ENCODE measurements at places on chromosomes 6 and 20.

DNA sequence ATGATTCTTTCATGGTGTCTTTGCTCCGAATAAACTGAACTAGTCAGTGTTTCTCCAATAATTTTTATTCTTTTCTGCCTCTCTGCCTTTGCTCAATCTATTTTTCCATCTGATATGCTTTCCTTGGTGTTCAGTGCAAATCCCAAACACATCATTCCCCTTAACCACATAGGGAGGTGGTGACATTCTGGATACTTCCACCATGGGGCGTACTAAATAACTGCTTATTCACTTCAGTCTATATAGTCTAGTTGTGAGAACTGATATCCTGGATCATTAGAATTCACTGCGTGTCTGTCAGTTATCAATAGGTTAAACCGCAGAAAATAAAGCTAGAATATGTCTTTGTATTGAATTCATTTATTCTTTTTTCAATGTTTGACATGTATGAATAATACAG lies 83.1 kb downstream of the KCNQ5 start:
- no peak for DNase-seq

DNA sequence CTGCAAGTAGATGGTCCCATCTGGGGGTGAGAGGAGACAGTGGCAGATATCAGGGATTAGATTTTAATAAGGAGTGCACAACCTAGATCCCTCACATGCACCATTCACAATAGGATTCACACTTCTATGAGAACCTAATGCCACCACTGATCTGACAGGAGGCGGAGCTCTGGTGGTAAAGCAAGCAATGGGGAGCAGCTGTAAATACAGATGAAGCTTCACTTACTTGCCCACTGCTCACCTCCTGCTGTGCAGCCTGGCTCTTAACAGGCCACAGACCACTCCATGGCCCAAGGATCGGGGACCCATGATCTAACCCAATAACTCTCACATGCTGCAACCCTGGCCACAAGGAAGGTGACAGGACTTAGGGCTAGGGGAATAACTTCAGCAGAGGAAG lies 75.4 kb downstream of the ZNF133 start:
- DNase-seq = no peak

DNA sequence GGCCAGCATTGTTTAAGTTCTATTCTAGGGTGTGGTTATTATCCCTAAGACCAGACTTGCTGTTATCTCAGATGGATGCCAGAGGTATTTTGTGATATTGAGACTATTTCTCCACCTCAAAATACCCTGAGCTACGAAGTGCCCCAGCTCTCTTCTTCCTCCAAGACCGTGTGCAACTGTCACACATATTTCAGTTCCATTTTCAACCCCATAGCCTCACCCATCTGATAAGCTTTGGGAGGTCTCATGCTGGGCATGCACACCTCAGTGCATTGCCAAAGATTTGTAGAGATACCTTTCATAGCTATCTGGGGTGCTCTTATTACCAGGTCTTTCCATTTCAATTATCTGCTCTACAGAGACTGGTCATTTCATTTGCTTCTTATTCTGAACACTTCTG lies 815.8 kb upstream of the EYS start:
- DNase-seq = no peak

GRCh38 chr20:51106011-51106410 lies 83.1 kb upstream of the KCNG1 start:
- no peak for DNase-seq

- DNase-seq = no peak
These were observed 77.1 kb downstream of the GPR63 start for GRCh38 chr6:96760153-96760687.

DNA sequence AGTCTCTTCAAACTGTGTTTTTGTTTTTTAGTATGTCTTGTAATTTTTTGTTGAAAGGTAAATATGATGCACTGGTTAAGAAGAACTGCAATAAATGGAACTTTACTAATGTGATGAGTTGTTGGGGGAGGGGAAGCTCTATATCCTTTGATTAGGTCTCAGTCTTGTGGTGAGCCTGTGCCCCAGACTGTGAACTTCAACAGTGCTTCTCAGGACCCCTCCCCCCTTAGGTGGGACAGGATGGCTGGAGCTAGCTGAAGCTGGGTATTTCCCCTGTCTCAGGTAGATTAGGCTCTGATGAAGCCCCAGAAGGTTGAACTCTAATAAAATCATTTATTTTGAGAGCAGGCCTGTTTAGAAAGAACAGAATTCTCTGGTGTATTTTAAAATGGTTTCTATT lies 31.4 kb upstream of the TASP1 start:
- DNase-seq = no peak

GRCh38 chr6:14280766-14281293 lies 163.3 kb downstream of the CD83 start:
- DNase-seq = no peak

DNA sequence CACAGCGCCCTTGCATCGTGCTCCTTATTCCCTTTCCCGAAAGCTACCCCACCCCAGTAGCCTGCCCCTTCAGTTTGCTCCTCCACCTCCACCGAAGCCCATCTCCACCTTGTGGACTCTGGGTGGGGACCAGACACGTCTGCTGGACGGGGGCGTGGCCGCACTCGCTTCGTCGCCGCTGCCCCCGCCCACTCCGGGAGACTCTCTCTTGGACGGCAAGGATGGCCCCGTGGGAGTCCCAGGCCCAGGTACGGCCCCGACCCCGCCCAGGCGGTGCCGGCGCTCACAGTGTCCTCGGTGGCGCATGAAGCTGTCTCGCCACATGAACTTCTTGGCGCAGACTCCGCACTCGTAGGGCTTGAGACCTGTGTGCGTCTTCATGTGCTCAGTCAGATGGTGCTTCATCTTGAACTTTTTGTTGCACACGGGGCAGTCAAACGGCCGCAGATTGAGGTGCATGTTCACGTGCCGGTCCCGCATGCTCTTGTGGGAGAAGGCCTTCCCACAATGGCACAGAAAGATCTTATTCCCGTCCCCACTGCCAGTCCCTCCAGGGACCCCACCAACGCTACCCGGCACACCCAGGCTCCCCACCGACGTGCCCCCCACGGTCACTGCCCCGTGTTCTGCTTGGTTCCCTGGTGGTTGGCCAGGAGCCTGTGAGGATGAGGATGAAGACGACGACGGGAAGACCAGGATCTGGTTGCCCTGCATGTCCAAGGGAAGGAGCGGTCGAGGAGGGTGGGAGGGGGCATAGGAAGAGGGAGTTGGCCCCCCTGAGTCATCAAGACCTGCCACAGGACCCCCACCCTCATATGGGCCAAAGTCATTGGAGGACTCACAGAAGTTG lies 1.3 kb upstream of the TAPBP start:
- no peak for DNase-seq

GRCh38 chr20:16747291-16747811 lies 807 bp upstream of the OTOR start:
- no peak for DNase-seq

DNA sequence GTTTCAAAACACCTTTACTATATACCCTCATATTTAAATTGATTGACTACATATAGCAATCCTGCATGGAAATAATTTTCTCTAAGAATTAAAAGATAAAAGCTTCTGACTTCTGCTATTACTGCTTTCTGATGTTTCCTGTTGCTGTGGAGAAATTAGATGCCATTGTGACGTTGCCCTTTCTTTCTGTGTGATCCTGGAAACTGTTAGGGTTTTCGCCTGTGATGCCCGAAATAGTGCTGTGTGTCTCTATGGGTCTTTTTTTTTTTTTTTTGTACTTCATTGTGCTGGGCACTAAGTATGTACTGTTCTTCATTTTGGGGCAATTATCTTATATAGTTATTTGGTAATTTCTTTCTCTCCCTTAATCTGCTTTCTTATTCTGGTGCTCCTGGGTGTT lies 205.0 kb downstream of the ARID1B start:
- no peak for DNase-seq

GRCh38 chr6:19851241-19852089 lies 14.3 kb downstream of the ID4 start:
- DNase-seq = no peak

GRCh38 chr6:127267646-127268625 lies 1.3 kb downstream of the RNF146 start:
- DNase-seq = no peak

GRCh38 chr6:158468666-158469065 lies 91.2 kb upstream of the TMEM181 start:
- DNase-seq = no peak

GRCh38 chr6:143527677-143528076 lies 16.2 kb upstream of the FUCA2 start:
- DNase-seq = no peak

DNA sequence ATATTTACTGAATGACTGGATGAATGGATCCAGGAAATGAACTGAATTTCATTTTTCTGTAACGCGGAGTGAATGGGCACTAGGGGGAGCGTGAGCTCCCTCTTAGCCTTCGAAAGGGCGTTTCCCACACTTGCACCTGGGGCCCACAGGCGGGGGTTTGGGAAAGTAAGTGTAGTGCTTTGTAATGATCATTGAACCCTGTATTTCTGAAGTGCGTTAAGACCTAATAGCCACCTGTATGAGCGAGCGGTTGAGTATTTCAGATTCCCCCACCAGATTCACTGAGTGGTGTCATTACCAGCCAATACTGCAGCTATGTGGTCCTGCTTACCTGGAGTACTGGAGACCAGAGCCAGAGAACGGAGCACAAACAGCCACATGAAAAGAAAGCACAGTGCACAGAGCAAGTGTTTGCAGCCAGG lies 10.5 kb downstream of the SYTL3 start:
- DNase-seq = no peak

DNA sequence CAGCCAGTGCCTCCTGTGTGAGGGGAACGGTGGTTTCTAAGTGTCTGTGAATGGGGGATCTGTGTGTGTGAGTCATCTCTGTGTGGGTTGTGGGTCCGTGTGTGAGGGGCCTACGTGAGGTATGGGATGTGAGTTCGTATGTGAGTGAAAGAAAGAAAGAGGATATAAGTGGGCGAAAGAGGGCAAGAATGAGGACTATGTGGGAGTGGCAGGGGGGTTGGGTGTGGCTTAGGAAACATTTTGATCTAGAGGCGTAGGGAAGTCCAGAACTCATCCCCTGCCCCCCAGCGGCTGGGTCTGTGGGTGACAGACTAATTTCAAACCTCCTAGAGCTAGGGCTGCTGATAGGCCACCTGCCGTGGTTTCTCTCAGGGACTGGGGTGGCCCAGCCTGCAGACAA lies 35.5 kb downstream of the DHX35 start:
- DNase-seq = peak; percentile 25

GRCh38 chr6:149111556-149112115 lies 205.9 kb upstream of the TAB2 start:
- DNase-seq = no peak

DNA sequence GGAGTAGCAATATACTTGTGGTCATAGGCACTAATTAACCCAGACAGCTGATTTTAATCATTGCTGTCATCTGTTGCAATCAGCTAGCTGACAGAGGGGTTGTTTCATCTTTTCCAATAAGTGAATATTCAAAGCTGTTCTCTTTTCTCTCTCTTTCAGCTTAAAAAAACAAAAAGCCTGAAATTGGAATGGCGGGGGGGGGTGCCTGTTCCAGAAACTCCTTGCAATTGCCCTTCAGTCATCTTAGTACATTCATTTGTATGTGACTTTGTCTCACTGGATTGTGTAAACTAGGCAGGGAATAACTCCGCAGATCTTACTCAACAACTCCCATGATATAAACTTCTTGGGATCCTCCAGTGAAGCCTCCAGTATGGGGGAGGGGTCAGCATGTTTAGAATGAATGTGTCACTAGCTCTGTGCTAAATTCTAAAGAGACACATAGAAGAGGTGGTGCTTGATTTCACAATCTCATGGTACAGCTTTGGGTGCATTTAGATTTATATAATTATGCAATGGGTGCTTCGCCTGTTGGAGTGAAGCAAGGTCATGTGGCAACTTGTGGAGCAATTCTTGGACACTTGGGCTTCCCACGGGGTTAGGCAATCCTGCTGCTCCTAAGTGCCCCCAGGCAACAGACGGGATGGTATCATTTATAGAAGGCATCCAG lies 40.1 kb downstream of the SLC24A3 start:
- no peak for DNase-seq

- DNase-seq = peak; percentile 16
These were observed 57.3 kb downstream of the LINC00237 start for GRCh38 chr20:21048841-21049273.

GRCh38 chr20:12030470-12030869 lies 112.8 kb downstream of the BTBD3 start:
- DNase-seq = no peak

DNA sequence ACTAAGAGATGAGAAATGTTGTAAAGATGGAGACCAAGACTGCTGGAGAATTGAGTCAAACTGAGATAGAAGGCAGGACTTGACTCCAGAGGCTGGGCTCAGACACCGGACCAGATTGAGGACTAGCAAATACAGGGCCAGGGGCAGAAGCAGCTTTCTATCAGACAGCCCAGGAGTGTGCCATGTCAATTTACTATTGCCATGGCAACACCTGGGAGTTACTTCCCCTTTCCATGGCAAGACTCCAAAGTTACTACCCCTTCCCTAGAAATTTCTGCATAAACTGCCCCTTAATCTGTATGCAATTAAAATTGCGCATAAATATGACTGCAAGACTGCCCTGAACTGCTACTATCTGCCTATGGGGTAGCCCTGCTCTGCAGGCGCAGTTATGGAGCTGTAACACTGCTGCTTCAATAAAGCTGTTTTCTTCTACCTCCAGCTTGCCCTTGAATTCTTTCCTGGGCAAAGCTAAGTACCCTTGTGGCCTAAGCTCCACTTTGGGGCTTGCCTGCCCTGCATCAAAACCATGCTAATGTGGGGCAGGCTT lies 90.1 kb upstream of the EDN1 start:
- no peak for DNase-seq

GRCh38 chr6:43927532-43928210 lies 157.7 kb downstream of the VEGFA start:
- no peak for DNase-seq

- DNase-seq = no peak
These were observed 11.0 kb upstream of the TPD52L1 start for GRCh38 chr6:125142618-125143017.

DNA sequence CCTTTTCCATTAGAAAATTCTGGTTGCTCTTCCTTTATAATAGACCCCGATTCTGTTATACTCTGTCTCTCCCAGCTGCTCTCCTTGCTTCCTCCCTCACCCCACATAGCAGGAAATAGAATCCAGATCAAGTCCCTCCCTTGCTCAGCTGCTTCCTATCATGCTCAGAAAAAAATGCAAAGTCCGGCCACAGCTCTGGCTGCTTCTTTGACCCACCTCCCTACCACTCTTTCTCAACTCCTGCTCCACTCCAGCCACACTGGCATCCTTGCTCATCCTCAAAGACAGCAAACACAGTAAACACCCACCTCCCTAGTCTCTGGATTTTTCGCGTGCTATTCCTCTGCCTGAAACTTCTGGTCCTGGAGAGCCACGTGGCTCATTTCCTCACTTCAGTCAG lies 9.1 kb upstream of the SLC22A16 start:
- no peak for DNase-seq

DNA sequence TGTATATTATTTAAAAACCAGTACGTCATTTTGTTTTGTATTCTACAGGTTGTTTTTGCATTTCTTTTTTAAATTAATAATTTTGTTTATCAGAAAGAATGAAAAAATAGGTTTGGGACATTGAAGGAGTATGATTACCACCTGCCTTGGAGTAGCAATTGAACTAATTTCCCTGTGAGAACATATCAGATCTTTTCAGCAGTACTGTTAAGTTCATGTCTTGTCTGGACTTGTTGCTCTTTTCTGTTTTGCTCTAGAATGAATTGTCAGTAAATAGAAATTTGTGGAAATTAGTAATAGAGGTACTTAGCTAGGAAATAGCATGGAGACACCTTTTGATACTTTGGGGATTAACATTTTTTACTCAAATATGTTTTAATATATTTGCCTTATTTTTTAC lies 24.3 kb downstream of the HSF2 start:
- DNase-seq = no peak

GRCh38 chr20:7610681-7611080 lies 329.6 kb downstream of the HAO1 start:
- no peak for DNase-seq
